ENCODE measurements at places on chromosomes 7 and 10. TPM values are rescaled to one million over a fixed set of nuclear protein-coding genes. Genes with fewer than 3 reads are reported as not detected.

The TMEM213 gene
- total RNA-seq: not detected

The CUTC gene
- total RNA-seq: 71.8 TPM

The PDZD8 gene
- 28.6 TPM for total RNA-seq

The CPN1 gene
- total RNA-seq: not detected

The DYNC1I1 gene
- 4.6 TPM for total RNA-seq

The MKLN1 gene
- total RNA-seq: 67.0 TPM

The DPYSL4 gene
- 0.34 TPM for total RNA-seq

The H2BK1 gene
- not detected for total RNA-seq

The ACSM6 gene
- not detected for total RNA-seq

The MYPN gene
- not detected for total RNA-seq

The PLXNA4 gene
- total RNA-seq: 63.1 TPM

The TMEM196 gene
- not detected for total RNA-seq

The DNAJC30 gene
- total RNA-seq: 3.6 TPM

The ITPRID1 gene
- total RNA-seq: not detected

The CYP26C1 gene
- 0.19 TPM for total RNA-seq

The GATA3 gene
- 8.3 TPM for total RNA-seq

The PTPRN2 gene
- 4.0 TPM for total RNA-seq

The CTAGE8 gene
- 0.75 TPM for total RNA-seq

The TET1 gene
- total RNA-seq: 16.4 TPM

The FGFR2 gene
- 11.3 TPM for total RNA-seq

The UCN3 gene
- total RNA-seq: not detected

The TSPAN12 gene
- 11.1 TPM for total RNA-seq

The C10orf67 gene
- not detected for total RNA-seq

The LIPJ gene
- total RNA-seq: 2.2 TPM

The SMO gene
- 1.7 TPM for total RNA-seq

The ZNF365 gene
- total RNA-seq: not detected
